ENCODE measurements at places on chromosomes 3 and 15. TPM values are rescaled to one million over a fixed set of nuclear protein-coding genes. Genes with fewer than 3 reads are reported as not detected.
A peak's percentile ranks its signal among the peaks of the same experiment; 100 is the strongest.

DNA sequence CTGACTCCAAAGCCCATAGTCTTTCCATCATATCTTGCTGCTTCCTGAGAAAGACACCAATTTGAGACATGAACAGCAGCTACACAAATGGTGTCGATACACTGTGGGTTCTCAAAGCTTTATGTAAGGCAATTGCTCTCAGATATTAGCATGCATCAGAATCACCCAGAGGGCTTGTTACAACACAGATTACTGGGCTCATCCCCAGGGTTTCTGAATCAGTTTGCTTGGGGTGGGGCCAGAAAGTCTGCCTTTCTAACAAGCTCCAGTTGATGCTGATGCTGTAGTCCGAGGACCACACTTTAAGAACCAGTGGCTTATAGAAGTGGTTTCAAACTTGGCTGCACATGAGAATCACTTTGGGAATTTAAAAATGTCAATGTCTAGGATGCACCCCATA is 86.5 kb downstream of the SEMA6D start:
- no peaks in the 10 kb centered on the region for H3K36me3 ChIP-seq
- H3K27ac ChIP-seq = no peak overlapping the region
- no peak for DNase-seq
- H3K4me1 ChIP-seq = no peaks in the 10 kb centered on the region

GRCh38 chr3:123683505-123684154 is 98.8 kb upstream of the HACD2 start:
- H3K36me3 ChIP-seq = no peaks in the 10 kb centered on the region
- H3K4me1 ChIP-seq = no peaks in the 10 kb centered on the region
- no peak overlapping the region for H3K27ac ChIP-seq
- no peaks in the 10 kb centered on the region for H3K27me3 ChIP-seq
- no peak for DNase-seq

- no peak overlapping the region for H3K27ac ChIP-seq
- DNase-seq = no peak
- no peaks in the 10 kb centered on the region for H3K27me3 ChIP-seq
- H3K4me3 ChIP-seq = no peak overlapping the region
Observed at GRCh38 chr15:81968691-81969090, 77.1 kb downstream of the MEX3B start.

DNA sequence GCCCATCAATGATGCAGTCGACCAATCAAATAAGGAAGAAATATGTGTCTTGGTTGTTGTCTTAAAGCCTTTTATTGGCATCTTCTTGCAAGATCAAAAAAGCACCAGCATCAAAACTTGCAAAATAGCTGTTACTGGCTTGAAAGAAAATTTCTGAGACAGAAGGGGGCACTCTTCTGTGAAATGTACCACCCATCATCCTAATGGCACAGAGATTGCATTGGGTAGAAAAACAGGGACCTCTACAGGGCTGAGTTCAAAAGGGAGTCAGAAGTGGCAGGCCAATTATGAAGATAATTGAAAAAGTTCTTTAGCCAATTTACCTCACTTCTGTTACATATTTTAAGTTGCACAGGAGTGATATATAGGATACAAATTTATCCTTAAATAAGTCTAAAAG is 122.3 kb upstream of the GPR149 start:
- no peaks in the 10 kb centered on the region for H3K36me3 ChIP-seq
- H3K4me1 ChIP-seq = no peaks in the 10 kb centered on the region
- H3K27me3 ChIP-seq = no peaks in the 10 kb centered on the region

GRCh38 chr3:41502023-41502422 is 302.7 kb downstream of the CTNNB1 start:
- DNase-seq = no peak
- H3K27me3 ChIP-seq = no peaks in the 10 kb centered on the region
- H3K4me3 ChIP-seq = no peak overlapping the region
- no peak overlapping the region for H3K27ac ChIP-seq
- H3K36me3 ChIP-seq = no peaks in the 10 kb centered on the region

GRCh38 chr15:70502529-70502928 is 260.8 kb downstream of the UACA start:
- no peak overlapping the region for H3K27ac ChIP-seq
- peaks cover 19% of the 10 kb centered on the region for H3K4me1 ChIP-seq
- no peak overlapping the region for H3K4me3 ChIP-seq
- no peaks in the 10 kb centered on the region for H3K27me3 ChIP-seq
- no peaks in the 10 kb centered on the region for H3K36me3 ChIP-seq

- peak overlapping the region; percentile 66 for H3K4me3 ChIP-seq
- peaks cover 12% of the 10 kb centered on the region for H3K27me3 ChIP-seq
- no peaks in the 10 kb centered on the region for H3K36me3 ChIP-seq
- no peak overlapping the region for H3K27ac ChIP-seq
Observed at GRCh38 chr15:69074001-69074842, 59.7 kb downstream of the NOX5 start.

DNA sequence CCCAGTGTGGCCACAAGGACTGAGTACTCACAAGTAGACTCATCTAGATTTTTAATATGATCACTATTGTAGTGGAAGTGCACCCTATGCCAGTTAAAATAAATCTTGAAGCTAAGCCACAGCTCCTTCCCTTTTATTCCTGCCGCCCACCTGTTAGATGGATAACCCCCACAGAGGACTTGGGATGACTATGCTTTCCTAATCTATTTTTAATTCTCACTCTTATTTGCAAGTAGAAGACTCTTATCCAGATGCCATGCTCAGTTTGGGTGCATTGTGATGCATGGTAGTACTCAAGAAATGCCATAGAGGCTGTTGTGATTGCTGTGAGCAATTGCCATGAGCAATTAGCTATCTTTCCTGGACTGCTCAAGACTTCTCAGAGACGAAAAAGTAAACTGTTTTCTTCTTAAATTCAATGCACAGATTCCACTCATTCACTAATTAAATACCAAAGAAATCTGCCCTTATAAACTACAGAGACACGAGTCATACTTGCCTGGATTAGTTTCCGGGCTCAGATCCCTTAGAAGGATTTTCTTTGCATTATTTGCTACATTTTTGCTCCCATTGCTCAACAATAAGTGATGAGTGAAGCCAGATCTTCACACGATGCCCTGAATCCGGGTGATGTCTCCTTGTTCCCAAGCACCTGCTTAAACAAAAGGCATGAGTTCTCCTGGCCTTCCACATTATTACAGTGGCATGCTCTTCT is 472.1 kb downstream of the SOX2 start:
- DNase-seq = no peak
- no peaks in the 10 kb centered on the region for H3K4me1 ChIP-seq
- no peak overlapping the region for H3K4me3 ChIP-seq
- no peaks in the 10 kb centered on the region for H3K36me3 ChIP-seq
- H3K27me3 ChIP-seq = no peaks in the 10 kb centered on the region

DNA sequence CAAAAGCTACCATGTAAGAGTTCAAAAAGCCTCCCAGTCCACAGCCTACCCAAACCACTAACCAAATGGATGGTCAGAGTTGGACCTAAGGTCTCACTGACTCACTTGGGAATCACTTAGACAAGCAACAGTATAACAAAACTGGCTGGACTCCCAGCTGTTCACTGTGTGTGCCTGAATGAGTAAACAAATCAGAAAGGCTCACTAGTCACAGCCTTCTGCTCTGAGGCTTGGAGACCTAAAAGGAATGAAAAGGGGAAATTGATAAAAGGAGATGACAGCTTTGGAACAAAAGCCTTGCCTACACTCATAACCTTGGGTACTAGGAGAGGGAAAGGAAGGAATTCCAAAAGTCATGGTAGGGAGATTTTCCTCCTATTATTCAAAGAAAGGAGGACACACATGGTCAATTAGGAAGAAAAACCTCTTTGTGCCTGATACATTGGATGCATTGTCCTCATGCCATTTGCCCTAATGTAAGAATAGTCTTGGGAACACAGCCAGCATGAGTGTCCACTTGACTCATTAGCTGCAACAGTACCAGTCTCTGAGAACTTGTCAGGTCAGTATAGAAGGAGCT is 92.3 kb downstream of the FRMD5 start:
- H3K4me3 ChIP-seq = no peak overlapping the region
- no peak overlapping the region for H3K27ac ChIP-seq
- H3K36me3 ChIP-seq = no peaks in the 10 kb centered on the region
- H3K4me1 ChIP-seq = no peaks in the 10 kb centered on the region
- no peak for DNase-seq

DNA sequence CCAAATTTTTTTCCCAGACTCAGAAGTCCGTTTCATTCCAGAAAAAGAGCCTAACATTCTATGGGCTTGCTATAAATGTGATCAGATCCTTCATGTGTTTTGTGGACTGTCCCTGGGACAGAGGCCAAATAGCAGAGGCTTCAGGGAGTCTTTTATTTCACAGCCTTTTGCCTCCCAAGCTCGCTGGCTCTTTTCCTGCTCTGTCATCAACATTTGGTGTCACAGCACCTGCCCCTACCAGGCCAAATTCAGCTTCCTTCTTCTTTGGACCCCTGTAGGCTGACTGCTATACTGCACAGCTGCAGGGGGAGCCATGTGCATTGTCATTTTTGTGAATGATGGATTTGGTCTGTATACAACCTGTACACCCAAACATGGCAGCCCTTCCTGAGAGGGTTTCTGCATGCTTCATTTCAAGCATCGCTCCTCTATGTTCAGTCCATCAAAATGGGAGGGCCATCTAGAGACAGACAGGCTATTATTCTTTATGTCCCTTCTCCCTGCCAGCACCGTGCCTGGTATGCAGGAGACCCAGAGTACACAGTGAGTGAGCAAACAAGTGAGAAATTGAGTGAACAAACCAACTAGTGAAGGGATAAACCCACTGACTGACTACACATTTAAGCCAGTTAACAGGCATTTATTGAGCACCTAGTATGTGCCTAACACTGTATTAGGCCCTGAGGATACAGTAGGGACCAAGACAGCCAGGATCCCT is 17.9 kb upstream of the RPP14 start:
- peaks cover 9% of the 10 kb centered on the region for H3K4me1 ChIP-seq
- no peak overlapping the region for H3K4me3 ChIP-seq
- no peaks in the 10 kb centered on the region for H3K27me3 ChIP-seq
- H3K27ac ChIP-seq = no peak overlapping the region

DNA sequence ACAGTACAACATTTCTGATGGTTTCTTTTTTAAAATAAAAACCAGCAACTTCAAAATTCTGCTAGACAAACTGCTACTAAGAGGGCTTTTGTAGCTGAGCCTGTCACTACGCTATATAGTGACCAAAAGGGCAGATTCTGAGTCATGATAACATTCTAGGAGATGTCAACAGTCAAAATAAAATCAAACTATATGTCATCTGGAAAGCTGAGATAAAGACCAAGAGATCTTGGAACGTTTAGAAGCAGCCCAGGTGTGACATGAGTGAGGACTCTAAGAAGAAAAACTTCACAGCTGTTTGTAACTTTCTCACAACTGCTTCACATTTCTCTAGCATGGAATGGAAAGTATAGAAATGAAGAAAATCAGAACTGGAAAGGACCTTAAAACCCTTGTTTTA is 84.6 kb downstream of the FILIP1L start:
- no peaks in the 10 kb centered on the region for H3K27me3 ChIP-seq
- DNase-seq = no peak
- H3K27ac ChIP-seq = peak overlapping the region; percentile 81
- H3K4me3 ChIP-seq = no peak overlapping the region
- H3K36me3 ChIP-seq = no peaks in the 10 kb centered on the region

- H3K4me1 ChIP-seq = peaks cover 8% of the 10 kb centered on the region
- no peaks in the 10 kb centered on the region for H3K36me3 ChIP-seq
- no peaks in the 10 kb centered on the region for H3K27me3 ChIP-seq
- no peak overlapping the region for H3K4me3 ChIP-seq
- no peak for DNase-seq
Observed at GRCh38 chr3:177835008-177835407, 637.7 kb upstream of the TBL1XR1 start.

- H3K4me3 ChIP-seq = no peak overlapping the region
- no peak overlapping the region for H3K27ac ChIP-seq
- no peaks in the 10 kb centered on the region for H3K4me1 ChIP-seq
- H3K36me3 ChIP-seq = no peaks in the 10 kb centered on the region
Observed at GRCh38 chr15:95836536-95836935, 494.0 kb upstream of the NR2F2 start.

DNA sequence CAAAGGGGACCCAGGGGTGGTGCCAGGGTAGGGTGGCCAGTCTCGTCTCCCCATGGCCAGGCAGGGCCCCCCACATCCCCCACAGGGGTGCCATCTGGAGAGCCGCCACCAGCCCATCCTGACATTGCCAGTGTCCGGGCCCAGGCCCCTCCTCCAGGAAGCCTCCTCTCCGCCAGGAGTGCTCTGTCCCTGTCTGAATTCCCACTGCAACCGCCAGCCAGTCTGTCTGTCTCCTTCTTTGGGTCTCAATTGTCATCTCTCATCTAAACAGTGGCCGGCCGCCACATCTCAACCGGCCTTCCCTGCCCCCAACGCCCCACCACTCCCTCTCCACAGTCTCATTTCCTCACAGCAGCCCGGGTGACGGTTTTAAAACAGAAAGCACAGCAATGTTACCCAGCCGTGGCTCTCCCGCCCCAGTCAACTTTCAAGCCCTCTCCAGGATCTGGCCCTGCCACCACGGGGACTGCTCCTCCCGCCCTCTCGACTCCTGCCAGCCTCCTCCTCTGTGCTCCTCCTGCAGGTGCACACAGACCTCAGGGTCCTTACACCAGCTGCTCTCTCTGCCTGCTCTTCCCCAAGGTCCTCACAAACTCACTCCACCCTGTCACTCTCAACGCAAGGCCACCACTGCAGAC is 57.0 kb downstream of the IQSEC1 start:
- H3K4me3 ChIP-seq = peak overlapping the region; percentile 25
- DNase-seq = peak; percentile 63
- H3K36me3 ChIP-seq = no peaks in the 10 kb centered on the region
- no peaks in the 10 kb centered on the region for H3K27me3 ChIP-seq
- H3K4me1 ChIP-seq = peaks cover 21% of the 10 kb centered on the region
- peak overlapping the region; percentile 10 for H3K27ac ChIP-seq

DNA sequence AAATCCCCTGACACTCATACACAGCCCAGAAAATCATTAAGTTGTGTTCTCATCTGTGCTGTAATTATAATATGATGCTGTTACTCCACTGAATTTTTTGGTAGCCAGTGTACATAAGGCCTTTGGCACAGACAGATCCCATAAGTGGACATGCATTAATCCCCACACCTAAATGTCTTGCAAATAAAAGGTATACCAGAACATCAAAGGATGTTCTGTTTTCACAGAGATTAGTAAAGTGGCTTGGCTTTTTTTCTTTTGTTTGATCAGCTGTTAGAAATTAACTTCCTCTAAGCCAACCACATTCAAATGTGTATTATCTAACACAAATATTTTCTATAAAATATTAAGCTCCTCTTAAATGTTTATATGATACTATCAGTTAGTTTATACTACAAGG is 2.7 kb downstream of the SST start:
- H3K27ac ChIP-seq = no peak overlapping the region
- H3K27me3 ChIP-seq = no peaks in the 10 kb centered on the region
- no peaks in the 10 kb centered on the region for H3K36me3 ChIP-seq
- no peak for DNase-seq
- H3K4me3 ChIP-seq = no peak overlapping the region
- no peaks in the 10 kb centered on the region for H3K4me1 ChIP-seq

- H3K36me3 ChIP-seq = no peaks in the 10 kb centered on the region
- H3K4me1 ChIP-seq = no peaks in the 10 kb centered on the region
- no peak for DNase-seq
- no peak overlapping the region for H3K4me3 ChIP-seq
Observed at GRCh38 chr15:43950531-43950930, 123.7 kb downstream of the WDR76 start.

GRCh38 chr3:3085782-3086181 is 24.4 kb downstream of the IL5RA start:
- H3K27ac ChIP-seq = no peak overlapping the region
- no peaks in the 10 kb centered on the region for H3K27me3 ChIP-seq
- H3K4me3 ChIP-seq = no peak overlapping the region
- peaks cover 3% of the 10 kb centered on the region for H3K4me1 ChIP-seq
- DNase-seq = no peak

The PAK6 gene
- 1.9 TPM for total RNA-seq

The WDR93 gene
- not detected for total RNA-seq

The C3orf49 gene
- not detected for total RNA-seq

The MESD gene
- total RNA-seq = 7.0 TPM

The SI gene
- not detected for total RNA-seq

The PCYT1A gene
- 58.8 TPM for total RNA-seq

Data from psoas muscle (tissue), 8 donors.